ENCODE measurements at places on chromosomes 13 and 19.
A peak's percentile ranks its signal among the peaks of the same experiment; 100 is the strongest.

- DNase-seq = no peak
Observed at GRCh38 chr13:80038371-80038770, 302.6 kb downstream of the SPRY2 start.

DNA sequence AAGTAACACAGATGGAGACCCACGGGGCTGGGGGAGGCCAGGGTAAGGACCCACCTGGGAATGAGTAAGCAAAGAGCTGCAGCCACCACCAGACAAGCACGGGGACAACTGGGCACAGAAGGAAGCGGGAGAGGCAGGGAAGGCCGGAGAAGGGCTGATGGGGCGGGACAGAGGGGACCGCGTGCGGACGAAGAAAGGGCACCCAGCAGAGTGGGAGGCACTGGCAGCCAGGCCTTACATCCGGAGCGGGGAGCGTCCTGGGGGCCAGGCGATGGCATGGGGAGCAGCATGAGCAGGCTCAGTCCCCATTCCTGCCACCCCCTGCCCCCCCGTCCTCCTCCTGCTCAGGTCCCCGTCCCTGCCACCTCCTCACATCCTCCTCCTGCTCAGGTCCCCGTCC is 3.0 kb downstream of the PROZ start:
- DNase-seq = no peak

DNA sequence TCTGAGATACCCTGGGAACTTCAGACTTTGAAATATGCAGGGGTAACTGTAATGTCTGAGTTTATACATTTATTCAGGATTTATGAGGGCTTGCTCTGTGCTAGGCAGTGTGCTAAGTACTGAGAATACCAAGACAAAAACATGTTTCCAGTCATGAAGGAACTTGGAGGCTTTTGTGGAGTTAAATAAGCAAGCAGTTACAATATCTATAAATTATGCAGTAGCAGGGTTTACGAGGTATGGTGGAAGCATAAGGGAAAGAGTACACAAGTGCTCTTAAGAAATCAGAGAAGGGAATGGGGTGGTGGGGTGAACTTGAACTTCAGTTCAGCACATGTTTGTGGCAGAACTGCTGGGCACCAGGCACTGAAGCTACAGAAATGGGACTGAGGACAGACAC is 28.0 kb downstream of the MAB21L1 start:
- DNase-seq = no peak

- no peak for DNase-seq
Observed at GRCh38 chr19:50829801-50830200, 3.6 kb downstream of the KLK15 start.

- DNase-seq = no peak
Observed at GRCh38 chr13:29914581-29914980, 64.2 kb upstream of the UBL3 start.

- no peak for DNase-seq
Observed at GRCh38 chr13:44749906-44750305, 173.8 kb upstream of the TSC22D1 start.

DNA sequence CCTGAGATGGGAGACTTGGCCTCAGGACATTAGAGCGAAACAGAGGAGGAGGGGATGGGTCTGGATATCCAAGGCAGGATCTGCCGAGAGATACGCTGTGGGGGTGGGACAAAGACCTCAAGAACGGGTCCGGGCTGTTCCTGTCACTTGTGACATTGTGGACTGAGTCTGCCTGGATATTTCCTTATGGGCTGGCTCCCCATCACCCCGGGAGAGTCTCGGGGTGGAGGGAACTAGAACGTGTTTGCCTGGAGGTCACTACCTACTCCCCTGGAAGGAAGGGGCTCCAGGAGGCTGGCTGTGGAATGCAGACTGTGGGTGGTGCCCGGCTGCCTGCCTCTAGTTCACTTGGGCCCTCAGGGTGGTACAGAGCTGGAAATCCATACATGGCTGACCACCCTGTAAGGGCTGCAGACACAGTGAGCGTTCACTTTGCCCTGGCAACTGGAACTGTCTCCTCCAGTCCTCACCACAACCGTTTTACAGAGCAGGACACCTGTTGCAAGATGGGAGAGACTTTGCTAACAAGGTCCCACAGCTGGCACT is 26.4 kb downstream of the DNM2 start:
- no peak for DNase-seq

- peak; percentile 75 for DNase-seq
Observed at GRCh38 chr13:74930402-74931165, 551.4 kb downstream of the TBC1D4 start.

- DNase-seq = no peak
Observed at GRCh38 chr13:38412266-38412665, 62.6 kb downstream of the UFM1 start.

All from fibroblast of upper back skin (primary cell).